ENCODE measurements at places on chromosomes 1 and 21. TPM values are rescaled to one million over a fixed set of nuclear protein-coding genes. Genes with fewer than 3 reads are reported as not detected.
A peak's percentile ranks its signal among the peaks of the same experiment; 100 is the strongest.

DNA sequence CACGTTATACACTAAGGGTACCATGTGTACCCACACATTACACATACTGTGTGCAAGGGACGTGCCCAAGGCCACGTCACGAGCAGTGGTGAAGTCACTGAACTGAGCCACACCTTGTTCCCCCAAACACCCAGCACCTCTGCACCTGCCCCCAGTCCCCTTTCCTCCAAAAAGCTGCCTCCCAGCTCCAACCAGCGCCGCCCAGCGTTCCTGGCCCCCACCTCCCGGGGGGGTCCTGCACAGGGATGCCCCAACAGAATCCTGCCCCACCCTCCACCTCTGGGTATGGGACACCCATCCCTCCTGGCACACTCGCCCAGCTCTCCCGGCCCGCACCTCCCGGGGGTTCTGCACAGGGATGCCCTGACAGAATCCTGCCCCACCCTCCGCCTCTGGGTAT lies 54.1 kb downstream of the CHD5 start:
- DNase-seq, result no peak

DNA sequence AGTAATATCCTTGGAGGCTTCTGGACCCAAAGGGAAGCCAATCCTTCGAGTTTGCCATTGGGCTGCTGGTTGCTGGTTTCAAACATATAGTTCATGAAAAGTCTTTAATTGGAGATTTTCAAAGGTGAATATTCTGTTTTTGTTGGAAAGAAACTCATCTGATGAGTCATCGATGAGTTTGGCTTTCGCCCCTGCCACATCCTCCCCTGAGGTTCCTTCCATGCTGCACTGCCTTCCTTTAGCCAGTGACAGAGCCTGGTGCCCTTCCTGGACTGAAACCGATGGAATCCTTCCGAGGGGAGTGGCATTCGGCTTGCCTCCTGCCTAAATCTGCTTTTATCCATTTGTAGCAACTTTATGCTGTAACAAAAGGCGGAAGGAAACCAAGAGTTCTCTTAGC lies 550.0 kb downstream of the KIF26B start:
- no peak for DNase-seq

GRCh38 chr1:40301541-40302299 lies 15.4 kb downstream of the COL9A2 start:
- DNase-seq, result no peak

- no peak for DNase-seq
Measured at GRCh38 chr1:3955196-3955772, 55.2 kb upstream of the C1orf174 start.

GRCh38 chr1:178037510-178038253 lies 56.2 kb upstream of the RASAL2 start:
- peak; percentile 86 for DNase-seq

DNA sequence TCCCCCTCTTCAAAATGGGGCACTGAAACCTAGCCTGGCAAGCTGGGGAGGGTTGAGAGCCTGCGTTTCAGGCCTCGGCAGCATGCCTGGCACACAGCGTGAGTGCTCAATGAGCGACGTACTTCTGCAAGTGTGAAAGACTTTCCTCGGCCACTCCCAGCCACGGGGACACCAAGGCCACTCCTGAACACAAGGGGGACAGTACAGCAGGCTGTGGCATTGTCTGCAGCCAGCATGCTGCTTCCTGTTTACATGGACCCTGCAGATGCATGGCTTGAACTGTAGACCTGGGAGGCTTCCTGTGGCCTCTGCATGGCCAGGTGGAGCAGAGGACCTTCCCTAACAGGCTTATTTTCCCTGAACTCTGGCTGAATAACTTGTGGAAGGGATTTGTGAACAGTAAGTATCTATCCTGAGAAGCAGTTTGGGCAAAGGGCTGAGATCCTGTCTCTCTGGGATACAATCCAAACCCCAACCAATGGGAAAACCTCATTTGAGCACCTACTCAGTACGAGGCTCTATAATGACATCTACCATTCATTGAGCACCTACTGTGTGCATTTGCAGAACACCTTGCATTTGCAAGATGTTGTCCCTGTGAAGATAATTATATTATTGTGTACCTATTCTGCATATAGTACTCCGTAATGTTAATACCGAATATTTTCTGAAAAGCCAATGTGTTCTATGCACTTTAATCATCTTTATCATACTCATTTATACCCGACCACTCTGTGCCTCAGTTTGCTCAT lies 9.9 kb upstream of the HSPG2 start:
- DNase-seq, result no peak

Gene OTUD3
- 3.6 TPM for total RNA-seq

DNA sequence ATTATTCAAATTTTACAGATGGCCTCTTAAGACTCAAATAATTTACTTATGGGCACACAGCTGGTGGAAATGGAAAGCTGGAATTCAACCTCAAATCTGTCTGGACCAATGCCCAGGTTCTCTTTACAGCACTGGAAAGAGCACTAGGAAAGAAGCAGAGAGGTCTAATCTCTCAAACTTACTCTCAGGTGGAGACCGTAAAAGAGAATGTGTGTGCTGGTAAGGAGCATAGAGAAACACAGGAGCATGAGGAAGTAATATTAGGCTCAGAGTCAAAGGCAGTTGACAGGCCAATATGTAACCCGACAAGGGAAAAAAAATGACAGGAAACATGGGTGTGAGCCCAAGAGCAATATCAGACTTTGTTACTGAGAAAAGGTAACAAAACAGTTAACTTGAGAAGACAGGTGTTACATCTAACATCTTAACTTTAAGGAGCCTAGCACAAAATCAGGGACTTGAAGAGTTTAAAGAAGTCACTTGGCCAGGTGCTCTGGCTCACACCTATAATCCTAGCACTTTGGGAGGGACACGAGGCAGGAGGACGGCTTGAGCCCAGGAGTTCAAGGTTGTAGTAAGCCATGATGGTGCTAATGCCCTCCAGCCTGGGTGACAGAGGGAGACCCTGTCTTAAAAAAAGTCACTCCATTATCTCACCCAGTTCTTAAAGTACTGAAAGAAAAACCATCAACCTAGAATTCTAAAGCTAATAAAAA lies 20.7 kb downstream of the PPP1R15B start:
- no peak for DNase-seq

DNA sequence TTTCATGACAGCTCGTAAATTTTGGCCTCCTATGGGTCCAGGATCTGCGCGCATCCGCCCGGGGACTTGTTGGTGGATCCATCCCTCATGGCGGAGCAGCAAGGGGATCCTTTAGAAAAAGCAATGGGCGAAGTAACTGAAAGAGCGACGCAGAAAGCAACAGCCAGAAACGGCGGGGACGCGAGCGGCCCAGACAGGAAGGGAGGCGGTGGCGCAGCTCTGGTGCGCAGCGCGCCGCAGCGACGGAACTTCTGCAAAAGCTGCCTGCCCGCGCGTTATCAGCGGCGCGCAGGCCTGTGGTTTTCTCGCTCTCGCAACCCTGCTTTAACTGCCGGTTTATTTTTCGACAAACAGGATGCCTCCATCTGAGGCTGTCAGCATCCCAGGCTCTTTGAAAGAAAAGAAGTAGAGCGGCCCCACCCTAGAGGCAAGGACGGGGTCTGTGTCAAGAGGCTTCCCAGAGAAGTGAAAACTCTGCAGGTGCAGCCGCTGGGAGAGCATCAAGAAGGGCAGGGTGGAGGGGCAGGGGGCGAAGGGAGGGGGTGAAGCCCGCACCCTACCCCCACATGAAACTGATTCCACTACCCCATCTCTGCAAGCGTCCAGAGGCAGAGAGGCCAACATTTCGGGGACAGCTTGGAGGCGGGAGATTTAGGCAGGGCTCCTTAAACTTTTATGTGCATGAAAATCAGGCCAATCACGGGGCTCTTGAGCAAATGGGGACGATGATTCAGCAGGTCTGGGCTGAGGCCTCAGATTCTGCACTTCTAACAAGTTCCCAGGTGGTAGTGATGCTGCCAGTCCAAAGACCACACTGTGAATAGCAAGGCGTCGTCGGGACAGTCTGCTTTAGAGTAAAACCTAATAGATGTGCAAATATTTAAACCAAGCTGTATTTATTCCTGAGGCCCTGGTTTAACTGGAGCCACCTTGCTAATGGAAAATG lies 22.2 kb downstream of the RUNX1 start:
- DNase-seq, result peak; percentile 39

DNA sequence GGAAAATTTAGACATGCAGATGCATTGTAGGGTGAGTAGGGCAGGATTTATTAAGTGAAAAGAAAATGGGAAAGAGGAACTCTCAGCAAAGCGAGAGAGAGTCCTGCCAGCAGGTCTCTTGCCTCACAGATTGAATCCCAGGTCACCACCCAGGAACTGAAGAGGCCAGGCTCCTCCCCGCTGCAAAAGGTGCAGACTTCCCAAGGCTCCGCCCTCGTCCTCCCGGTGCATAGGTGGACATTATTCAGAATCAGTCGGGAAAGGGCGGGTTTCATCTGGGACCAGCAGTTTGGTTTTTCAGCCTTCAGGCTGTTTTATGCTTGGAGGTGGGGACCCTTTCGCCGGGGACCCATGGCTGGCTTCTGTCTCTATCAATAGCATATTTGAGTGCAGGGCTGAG lies 41.6 kb upstream of the APP start:
- DNase-seq, result no peak

Gene ATP1A4
- not detected for total RNA-seq

Gene NIT1
- total RNA-seq, result 122 TPM

Gene FLG2
- total RNA-seq, result not detected

GRCh38 chr1:158652721-158653334 lies 33.7 kb downstream of the SPTA1 start:
- no peak for DNase-seq

DNA sequence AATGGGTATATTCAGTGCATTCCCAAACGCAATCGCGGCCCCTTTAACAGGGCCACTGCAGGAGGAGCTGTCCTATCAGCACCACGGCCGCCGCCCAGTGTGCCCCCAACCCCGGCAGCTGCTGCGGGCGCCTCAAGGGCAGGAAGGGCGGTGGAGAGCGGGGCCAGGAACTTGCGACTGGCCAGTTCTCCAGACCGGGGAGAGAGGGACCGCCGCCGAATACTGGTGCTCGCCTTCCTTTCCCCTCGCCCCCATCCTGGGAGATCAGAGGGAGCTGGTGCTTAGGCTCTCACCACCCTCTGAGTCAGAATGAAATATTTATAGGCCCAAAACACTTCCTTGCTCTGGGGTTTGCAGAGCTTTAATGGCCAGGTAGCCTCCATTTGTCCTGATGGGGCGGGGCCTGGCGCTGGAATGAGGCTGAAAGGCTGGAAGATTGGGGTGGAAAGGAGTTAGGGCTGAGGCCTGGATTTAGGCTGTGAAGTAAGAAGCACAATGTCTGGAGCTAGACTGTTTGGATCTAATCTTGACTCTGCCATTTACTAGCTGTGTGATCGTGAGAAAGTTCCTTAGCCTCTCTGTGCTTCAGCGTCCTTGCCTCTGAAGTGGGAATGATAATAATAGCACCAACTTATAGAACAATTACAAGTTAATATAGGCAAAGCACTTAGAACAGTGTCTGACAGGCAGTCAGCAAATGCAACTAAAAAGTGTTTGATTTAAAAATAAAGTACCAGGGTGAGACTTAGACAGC lies 75.5 kb downstream of the NAV1 start:
- DNase-seq, result peak; percentile 41

- DNase-seq, result no peak
Measured at GRCh38 chr1:24416666-24417391, 1.2 kb downstream of the NIPAL3 start.

Gene C1orf185
- not detected for total RNA-seq

- DNase-seq, result no peak
Measured at GRCh38 chr1:162939035-162939434, 78.1 kb upstream of the CCDC190 start.

GRCh38 chr1:58442114-58442513 lies 104.4 kb downstream of the OMA1 start:
- no peak for DNase-seq

Gene AADACL3
- total RNA-seq, result not detected

DNA sequence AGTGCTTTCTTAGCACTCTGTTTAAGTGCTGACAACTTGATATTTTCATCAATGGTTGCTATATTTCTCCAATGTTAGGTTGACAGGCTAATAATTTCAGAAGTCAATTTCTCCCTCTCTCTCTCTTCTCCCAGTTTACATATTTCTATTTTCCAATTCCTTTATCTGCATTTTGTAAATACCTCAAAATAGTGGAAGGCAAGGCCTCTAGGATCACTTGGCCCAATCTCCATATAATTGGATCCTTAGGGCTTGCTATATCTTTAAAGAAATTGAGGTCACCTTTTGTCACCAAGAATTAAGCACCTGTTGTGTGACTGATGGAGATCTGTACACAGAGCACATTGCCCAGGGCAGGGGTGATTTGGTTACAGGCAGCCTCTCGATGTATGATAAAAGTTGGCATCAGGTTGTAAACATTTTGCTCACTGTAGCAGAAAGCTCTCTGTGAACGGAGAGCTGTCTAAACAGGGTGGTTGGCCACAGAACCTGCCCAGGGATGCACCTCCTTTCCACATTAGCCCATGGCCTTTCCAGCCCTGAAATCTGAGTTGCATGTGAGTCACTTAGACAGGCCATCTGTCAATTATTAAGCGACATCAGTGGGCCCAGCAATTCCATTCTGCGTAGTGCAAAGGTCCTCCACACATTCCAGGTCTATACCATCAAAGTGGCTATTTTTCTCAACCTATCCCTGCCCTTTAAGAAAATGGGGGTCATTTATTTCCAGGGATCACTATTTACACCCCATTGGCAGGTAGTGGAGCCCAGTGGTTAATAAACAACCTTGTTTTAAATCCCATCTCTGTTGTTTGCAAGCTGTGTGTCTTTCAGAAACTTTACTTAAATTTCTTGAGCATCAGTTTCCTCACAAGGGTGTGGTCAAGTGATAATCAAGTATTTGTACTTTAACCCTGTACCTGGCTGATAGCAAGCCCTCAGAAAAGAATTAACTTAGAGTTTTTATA lies 29.1 kb upstream of the IRF2BP2 start:
- DNase-seq, result no peak

DNA sequence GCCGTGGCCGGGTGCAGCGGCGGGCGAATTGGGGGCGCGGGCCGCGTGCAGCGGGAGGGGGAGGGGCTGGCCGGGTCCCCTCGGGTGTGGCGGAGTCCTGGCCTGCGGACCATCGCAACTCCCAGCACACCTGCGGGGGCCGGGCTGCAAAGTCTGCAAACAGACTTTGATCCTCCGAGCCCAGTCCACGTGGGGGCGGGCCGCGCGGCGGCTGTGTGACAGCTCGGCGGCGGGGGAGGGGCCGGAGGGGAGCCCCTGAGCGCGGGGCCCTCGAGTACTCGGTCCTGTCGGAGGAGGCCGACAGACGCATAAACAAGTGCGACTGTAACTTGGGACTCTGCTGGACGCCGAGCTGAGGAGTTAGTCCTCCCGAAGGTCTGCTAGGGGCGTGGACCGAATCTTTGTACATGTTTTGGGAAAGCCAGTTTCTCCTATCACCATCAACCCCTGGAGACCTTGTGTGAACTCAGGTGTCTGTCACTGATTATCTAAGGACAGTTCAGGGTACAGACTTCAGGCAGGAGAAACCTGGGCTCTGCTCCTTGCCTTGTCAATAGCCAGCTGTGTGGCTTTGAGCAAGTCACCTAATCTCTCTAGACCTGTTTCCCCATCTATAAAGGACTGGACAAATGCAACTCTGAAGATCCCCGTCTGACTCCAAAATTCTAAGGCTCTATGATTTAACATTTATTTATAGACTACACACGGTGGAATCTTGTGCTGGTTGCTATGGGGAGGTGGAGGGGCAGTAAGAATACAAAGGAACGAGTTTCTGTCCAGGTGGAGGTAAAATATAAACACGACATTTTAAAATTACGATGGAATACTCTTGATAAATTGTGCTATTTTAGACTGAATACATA lies 710 bp upstream of the SLC30A1 start:
- DNase-seq, result peak; percentile 86

Gene SDCCAG8
- 43.5 TPM for total RNA-seq

Gene ZBTB18
- 8.4 TPM for total RNA-seq

- no peak for DNase-seq
Measured at GRCh38 chr1:207645635-207646081, 725 bp downstream of the CR1L start.

- no peak for DNase-seq
Measured at GRCh38 chr1:234435620-234436019, 43.4 kb downstream of the TARBP1 start.
